Large intestine (tissue), 12 donors: ENCODE measurements at places on chromosomes 12 and 14. TPM values are rescaled to one million over a fixed set of nuclear protein-coding genes. Genes with fewer than 3 reads are reported as not detected.

FAR2 gene
- polyA plus RNA-seq: 18.1 TPM

SRGAP1 gene
- 8.6 TPM for polyA plus RNA-seq

TTC6 gene
- 2.1 TPM for polyA plus RNA-seq

TROAP gene
- 15.8 TPM for polyA plus RNA-seq

GRCh38 chr14:66884149-66884548 is 305.1 kb upstream of the GARIN2 start:
- DNase-seq: no peak

GRCh38 chr14:24335461-24336171 is 745 bp upstream of the ADCY4 start:
- no peak for DNase-seq

- peak; percentile 22 for DNase-seq
Measured at GRCh38 chr12:67193704-67194103, 75.5 kb upstream of the CAND1 start.

DNA sequence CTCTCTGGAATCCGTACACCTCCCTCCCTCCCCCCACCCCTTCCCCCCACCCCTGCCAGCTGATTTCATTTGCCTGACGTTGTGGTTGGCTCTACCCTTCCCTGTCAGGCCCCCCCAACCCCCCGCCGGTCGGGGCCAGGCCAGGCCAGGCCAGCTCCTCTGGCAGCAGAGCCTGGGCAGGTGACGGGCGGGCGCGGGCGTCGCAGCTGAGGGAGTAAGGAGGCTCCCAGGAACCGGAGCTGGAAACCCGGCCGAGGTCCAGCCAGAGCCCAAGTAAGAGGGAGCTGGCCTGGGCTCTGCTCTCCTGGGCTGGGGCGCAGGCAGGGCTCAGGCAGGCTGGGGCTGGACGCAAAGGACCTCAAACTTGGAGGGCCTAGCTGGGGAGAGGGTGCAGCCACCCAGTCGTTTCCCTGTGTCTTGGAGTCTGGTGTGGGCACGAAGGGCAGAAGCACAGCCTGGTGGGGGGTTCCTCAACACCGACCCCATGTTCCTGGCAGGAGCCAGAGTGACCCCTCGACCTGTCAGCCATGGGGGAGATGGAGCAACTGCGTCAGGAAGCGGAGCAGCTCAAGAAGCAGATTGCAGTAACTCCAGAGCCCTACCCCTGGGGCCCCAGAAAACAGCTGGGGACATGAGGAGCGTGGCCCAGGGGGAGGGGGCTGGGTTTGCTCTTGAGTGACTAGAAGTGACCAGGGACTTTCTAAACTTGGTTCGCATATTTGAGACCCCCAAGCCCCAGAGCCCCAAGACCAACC is at the start of gene GNB3:
Gene GNB3 (plus strand): TSS at position 165 of the 755 bp plus-strand sequence. CDS start 363 bp downstream, at position 528.
- no peak for DNase-seq

DNA sequence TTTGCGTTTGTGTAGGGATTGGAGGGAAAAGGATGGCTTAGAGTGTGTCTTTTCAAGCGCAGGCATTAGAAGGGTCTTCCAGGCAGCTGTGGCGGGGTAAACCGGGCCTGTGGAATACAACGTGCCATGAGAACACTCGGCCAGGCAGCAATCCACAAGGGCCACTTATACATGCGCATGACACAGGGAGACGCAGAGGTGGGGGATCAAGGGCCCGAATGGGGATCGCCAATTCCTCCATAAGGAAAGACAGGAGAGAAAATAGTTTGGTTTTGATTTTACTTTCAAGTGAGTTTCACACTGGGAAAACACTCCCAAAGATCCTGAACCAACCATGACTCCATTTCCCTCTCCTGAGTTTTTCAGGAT is 71.6 kb downstream of the SPRING1 start:
- DNase-seq: no peak

DNA sequence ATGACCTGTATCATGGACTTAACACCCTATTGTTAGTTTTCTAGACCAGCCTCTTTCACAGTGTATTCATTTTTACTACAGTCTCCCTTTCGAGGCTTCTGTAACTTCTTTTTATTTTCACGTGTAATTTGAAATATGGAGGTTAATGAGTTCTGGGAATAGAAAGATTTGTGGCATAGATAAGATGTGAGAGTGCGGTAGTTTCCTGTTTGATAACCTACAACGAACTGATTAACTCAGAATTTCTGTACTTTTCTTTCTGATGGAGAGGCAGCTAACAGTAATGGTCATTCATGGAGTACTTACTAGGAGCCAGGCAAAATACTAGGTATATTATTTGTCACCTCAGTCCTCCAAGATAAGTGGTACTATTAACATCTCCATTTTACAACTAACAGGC is 21.2 kb downstream of the POLR3B start:
- no peak for DNase-seq

DNA sequence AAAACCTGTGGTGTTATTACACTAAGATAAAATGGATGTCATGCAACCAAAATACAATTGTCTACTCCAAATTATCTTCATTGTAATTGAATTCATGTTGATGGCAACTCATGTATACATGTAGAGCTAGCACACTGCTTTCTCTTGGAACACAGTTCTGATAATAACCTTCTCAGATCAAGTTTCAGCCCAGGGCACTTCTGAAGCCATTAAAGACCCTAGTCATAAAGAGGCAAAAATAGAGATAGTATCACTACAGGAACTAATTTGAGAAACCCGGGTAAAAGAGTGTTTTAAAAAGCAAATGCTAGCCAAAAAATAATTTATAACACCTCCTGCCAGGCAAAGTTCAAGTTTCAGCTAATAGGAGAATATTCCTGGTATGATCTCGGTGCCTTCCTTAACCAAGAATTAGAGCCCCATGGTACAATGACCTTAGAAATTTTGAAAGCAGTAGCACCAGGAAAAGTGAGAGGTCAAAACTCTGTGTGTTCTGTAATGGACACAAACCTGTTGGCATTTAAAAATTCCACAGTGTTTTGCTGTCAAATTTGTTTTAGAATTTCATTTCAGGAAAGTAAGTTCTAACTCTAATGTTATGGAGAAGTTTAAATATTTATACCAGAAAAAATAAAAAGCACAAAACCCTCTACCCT is 105.0 kb upstream of the FRMD6 start:
- DNase-seq: no peak

- no peak for DNase-seq
Measured at GRCh38 chr12:11793921-11794710, 144.6 kb downstream of the ETV6 start.

DNA sequence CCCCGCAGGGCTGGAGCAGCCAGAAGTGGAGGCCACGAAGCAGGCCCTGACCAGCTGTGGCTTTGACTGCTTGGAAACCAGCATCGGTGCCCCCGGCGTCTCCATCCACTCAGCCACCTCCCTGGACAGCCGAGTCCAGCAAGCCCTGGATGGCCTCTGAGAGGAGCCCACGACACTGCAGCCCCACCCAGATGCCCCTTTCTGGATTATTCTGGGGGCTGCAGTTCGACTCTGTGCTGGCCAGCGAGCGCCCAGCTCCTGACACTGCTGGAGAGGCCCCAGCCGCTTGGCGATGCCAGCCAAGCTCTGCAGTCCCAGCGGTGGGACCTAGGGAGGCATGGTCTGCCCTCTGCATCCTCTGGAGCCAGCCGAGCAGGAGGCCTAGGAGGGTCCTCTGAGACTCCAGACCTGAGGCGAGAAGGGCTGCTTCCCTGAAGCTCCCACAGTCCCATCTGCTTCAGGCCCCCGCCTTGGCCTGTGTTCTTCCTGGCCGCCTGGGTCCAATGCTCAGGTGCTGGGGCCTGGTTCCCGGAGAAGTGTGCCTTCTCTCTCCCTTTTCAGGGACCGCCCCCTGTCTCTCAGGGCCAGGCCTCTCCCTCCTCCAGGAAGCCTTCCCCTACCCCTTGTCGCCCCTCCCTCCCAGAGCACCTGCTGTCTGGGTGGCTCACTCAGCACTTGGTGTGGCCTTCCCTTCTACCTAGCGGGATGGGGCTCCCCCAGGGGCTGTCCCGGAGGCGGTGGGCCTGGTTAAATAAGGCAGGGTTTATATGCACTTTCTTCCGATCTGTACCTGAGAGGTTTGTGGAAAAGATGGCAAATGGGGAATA is 23.0 kb downstream of the MVK start:
- no peak for DNase-seq

GRCh38 chr14:89252887-89253532 is 164.0 kb downstream of the FOXN3 start:
- no peak for DNase-seq

DNA sequence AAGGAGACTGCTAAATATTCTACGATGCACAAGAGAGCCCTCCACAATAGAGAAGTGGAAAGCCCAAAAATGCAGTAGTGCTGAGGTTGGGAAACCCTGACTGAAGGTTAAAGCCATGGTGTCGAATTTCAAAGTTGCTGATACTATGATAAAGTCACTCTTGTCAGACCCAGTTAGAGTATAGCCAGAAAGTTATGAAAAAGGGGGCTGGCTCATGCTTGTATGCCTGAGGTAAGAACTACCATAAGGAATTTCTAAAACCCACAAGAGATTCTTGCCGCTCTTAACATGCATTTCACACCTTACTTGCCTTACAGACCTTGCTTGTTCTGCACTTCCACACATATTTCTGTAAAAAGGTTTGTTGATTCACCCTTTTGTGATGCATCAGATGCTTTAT is 184.6 kb downstream of the SLC6A15 start:
- no peak for DNase-seq

DNA sequence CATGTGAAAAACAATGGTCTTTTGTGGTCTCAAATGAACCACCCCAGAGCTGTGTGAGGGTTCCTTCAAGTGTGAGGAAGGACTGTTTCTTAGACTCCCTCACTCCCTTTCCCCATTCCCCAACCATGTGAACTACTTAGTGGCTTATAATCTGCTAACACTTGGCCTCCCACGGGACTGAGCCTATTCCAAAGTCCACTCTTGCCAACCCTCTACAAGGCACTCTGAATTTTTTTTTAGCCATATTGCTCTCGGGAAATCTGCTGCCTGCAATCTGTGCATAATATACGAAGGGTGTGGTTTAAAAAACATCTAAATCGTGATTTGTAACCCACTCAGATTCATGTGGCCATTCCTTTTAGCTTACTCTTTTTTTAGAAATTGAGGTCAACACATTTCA is 2.6 kb downstream of the SVOP start:
- peak; percentile 44 for DNase-seq

- DNase-seq: no peak
Measured at GRCh38 chr12:118560733-118561132, 184.4 kb downstream of the SUDS3 start.

GRCh38 chr12:90060031-90060430 is 351.4 kb upstream of the ATP2B1 start:
- DNase-seq: no peak

GRCh38 chr14:69181491-69181890 is 9.8 kb upstream of the EXD2 start:
- DNase-seq: no peak
